Small intestine (tissue), 16 donors: ENCODE measurements at places on chromosomes 3 and 15.
A peak's percentile ranks its signal among the peaks of the same experiment; 100 is the strongest.

DNA sequence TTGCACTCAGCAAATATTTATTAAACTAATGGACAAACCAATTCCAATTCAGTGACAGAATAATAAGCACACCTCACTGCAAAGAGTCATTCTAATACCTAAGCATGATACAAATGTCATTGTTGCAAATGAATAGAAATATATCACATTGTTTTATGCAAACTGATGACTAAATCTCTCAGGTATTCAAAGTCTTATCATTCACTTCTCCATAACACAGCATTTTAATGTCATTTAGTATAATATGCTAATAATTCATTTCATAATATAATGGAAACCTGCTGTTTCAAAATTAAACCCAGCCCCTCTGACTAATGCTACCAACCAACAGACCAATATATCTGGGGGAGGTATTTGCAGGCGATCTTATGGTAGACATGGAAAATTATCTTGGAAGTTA, 71.8 kb downstream of the FGF7 start:
- no peak for DNase-seq

DNA sequence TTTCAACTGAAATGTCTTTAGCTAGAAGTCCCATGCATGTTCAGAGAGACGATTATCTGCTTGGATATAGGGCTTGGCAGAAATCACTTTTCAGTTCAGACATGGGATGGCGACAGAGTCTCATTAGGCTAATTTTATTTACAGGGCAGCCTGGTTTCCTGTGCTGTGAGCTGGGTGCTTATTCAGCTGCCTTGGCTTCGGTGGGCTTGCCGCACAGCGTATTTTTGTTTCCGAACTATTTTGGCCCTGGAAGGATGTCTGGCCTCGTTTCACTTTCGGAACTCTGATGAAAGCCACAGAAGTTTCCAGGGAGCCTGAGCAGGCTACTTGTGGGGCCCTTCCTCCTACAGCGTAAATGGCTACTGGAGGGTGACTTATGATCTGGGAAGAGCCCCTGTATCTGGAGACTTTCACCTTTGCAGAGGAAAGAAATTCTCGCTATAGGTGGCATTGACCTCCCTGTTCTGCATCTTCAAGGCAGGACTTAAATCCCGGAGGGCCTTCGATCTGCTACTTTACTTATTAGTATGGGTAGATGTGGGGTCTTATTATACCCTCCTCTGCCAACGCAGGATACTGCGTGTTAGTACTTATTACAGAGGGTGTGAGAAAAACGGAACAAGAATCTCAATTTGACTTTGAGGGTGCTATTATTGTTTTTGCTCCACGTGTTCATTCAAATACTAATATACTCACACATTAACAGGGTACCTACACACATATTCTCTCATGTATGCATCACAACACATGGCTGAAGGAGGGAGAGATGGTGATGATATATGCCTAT, 364.0 kb upstream of the RBMS3 start:
- peak; percentile 3 for DNase-seq

DNA sequence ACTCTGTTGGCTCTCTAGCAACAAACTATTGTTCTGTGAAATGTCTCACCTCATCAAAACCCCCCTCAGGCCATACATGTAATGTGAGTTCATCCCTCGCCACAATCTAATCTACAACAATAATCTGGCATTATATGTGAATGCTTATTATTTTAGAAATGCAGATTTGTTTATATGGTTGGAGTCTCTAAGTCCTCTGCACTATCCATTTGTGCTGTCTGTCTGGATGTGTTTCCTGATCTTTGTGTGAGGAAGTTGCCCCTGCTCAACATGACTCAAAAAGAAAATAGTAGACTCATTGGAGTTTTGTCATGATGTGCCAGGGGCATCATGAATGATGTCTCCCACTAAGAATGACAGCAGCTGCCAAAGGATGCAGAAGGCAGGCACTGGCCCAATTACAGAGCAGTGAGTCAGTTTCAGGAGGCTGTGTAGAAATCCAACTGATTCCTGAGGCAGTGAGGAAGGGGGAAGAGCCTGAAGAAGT, 161.6 kb upstream of the PDZRN3 start:
- DNase-seq = no peak

DNA sequence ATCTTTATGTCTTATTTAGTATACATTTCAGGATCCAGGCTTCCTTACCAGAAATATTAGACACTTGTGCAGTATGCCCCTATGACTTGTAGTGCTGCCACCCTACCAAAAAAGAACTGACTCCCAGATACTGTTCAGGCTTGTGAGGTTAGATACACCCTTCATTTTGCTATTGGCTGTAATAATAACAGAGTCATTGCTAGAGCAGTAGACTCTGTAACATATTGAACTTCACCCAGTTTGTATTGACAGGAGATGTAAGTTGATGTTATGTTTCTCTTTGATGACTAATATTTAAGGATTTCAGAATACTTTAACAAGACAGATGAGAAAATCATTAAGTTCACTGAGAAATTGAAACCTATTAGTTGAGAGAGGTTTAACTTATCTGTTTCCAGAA, 32.9 kb downstream of the RNF111 start:
- no peak for DNase-seq

GRCh38 chr3:178586076-178586475, 49.8 kb downstream of the KCNMB2 start:
- no peak for DNase-seq

- DNase-seq = no peak
Observed at GRCh38 chr3:18282507-18282906, 142.6 kb downstream of the SATB1 start.

GRCh38 chr3:46127503-46127902, 80.6 kb downstream of the CCR1 start:
- DNase-seq = peak; percentile 27

DNA sequence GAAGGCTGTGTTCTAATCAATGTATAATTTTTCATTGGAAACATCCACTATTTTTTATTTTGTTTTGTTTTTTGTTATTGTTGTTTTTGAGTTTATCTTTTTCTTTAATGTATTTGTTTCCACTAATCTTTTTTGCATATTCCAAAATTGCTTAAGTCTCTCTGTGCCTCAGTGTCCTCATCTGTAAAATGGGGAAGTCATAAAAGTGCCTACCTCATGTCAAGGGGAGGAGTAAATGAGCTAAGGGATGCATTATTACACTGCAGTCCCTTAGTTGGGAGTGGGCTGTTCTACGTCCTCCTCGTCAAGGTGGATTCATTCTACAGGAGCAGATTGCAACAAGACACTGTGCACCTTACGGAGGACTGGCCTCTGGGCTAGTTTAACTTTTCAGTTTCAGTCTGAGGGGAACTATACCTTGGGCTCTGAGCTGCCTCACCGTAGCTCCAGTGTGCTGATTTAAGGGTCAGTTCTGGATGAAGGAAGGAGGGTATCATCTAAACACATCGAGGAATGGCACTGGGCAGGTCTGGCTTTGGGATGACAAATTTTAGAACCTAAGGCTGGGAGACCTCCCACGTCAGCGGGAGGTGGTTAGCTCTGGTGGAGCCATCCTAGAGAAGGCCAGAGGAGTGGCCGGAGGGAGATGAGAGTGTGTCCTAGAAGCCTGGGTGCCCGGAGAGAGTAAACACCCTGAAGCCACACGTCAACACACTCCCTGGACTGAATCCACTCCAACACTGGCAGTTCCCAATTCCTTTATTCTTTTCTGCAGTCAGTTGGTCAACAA, 5.1 kb upstream of the SRP14 start:
- DNase-seq = no peak
